ENCODE measurements at places on chromosomes 7 and 10. TPM values are rescaled to one million over a fixed set of nuclear protein-coding genes. Genes with fewer than 3 reads are reported as not detected.

Gene MYL10
- total RNA-seq = not detected

GRCh38 chr10:50415292-50415691 lies 164.0 kb upstream of the ASAH2 start:
- no peak for DNase-seq

DNA sequence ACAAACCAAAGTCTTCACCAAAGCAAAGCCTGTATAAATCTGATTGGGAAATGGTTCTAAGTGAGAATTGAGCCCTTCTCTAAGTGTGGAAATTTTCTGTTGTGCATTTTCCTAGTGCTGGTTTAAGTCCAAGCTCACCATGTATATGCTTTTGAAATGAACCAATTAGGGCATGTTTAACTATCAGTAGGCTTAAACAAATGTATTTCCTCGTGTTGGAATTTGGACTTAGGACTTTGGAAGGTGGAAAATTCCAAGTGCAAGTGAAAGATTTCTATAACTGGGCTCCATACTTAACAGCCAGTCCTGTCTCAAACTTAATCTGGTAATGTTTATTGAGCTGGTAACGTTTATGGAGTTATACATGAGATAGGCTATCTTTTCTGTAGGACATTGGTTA lies 28.5 kb downstream of the CCNY start:
- DNase-seq = no peak

GRCh38 chr10:132627666-132628531 lies 90.3 kb downstream of the INPP5A start:
- no peak for DNase-seq

Gene PPP1R9A
- 1.2 TPM for total RNA-seq

Gene UPF2
- 9.3 TPM for total RNA-seq

Gene STEAP1
- 5.5 TPM for total RNA-seq

GRCh38 chr10:33483816-33484190 lies 149.3 kb upstream of the NRP1 start:
- no peak for DNase-seq

- no peak for DNase-seq
Observed at GRCh38 chr10:96408201-96408600, 49.4 kb upstream of the OPALIN start.

Gene MMP21
- total RNA-seq = 0.20 TPM

Gene HEPACAM2
- total RNA-seq = not detected

DNA sequence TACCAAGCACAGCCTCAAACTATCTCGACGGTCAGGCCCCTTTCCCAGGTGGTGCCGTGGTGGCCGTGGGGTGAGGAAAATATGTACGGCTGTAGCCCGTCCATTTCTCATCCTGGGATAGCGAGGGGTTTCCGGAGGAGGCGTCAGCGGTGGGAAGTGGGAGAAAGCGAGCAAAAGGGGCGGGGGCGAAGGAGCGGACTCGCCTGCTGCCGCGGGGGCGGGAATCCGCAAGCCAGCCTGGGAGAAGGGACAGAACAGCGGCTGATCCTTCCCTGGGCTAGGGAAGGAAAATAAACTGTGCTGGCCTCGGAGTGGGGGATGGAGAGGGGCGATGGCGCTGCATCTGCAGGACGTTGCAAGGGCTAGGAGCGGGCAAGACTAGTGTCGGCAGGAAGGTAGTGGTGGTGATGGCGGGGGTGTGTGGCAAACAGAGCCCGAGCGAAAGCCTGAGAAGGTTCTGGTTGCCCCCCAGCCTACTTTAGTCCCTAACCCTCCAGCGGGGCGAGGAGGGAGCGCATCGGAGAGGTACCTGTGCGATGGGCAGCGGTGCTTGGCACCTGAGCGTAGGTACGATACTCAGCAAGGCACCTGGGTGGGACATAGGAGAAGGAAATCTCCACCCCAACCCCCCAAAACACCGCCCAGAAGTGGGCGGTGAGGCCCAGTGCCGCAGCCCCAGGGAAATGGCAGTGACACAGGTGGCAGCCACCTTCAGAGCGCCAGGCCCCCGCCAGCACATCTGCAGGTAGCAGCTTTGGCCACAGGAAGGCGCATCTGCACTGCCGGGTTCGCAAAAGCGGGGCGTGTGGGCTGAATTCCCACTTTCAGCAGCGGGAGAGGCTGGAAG lies 49.9 kb upstream of the STEAP1B start:
- DNase-seq = no peak

Gene MOGAT3
- 12.0 TPM for total RNA-seq

- DNase-seq = peak; percentile 71
Observed at GRCh38 chr10:32957341-32958084, 517 bp downstream of the ITGB1 start.

DNA sequence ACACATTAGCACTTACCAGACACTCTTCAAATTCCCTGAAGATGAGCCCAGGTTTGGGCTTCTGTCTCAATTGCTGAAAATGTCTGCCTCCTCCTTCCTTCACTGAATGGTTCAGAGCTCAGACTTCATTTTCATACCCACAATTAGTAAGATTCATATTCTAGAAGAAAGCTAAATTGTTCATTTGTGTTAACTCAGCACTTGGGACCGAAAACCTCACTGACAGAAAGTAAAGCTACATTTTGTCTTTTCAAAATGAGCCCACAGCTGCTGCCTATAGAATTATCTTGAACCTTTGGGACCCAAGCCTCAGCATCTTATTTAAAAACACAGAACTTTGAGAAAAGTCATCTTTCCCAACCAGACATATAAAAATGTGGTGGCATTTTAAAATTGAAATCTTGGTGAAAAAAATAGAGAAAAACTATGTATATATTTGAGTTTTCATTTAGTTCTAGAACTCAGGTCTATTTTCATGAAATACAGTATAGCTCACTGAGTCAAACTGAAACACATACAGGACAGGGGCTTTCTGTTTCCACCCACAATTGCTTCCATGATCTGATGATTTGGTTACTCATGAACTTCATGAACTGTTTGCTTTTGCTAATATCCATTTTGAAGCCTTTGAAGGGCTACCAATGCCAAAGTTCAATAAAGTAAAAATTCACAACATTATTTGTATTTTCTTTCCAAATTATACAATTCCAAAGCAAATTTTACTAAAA lies 119.1 kb upstream of the PFKP start:
- DNase-seq = no peak

DNA sequence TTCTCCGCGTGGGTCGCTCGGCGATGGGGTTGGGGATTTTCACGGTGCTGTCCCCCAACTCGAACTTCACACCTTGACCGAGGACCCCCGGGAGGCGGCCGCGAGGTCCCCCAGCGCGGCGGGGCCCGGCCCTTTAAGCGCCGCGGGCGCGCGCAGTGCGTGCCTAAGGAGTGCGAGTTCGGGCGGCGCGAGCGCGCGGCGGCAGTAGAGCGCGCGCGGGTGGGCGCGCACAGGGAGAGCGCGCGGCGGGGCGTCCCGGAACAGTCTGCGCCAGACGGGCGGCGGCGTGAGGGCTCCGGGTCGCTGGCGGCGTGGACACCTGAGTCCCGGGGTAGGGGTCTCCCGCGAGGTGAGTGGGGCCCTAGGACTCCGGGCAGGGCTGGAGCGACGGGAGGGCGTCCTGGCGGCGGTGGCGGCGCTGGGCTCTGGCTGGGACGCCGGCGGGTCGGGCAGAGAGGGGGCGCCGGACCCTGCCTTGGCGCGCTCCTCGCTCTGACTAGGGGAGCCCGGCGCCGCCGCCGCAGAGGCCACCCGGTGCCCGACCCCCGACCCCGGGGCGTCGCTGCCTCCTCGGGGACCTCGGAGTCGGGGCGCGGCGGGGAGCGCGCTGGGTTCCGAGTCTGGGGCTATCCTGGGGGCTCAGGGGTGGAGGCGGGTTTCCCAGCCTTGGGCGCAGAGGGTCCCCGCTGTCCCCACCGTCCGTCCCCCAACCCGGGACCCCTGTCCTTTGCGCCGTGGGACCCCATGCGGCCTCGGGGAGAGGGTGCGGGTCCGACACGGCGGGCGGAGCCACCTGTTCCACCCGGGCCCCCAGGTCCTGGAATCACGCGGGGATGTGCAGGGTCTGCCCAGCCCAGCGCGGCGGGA lies at the start of gene PROSER2:
PROSER2 (plus strand) TSS at position 235 of the 867 bp plus-strand sequence. CDS start 28,722 bp downstream, outside the sequence.
- DNase-seq = peak; percentile 75

- DNase-seq = peak; percentile 44
Observed at GRCh38 chr10:46522295-46523118, 34.0 kb downstream of the GPRIN2 start.

- DNase-seq = no peak
Observed at GRCh38 chr7:112423987-112424386, 26.3 kb upstream of the IFRD1 start.

Gene KCNH2
- 0.28 TPM for total RNA-seq

DNA sequence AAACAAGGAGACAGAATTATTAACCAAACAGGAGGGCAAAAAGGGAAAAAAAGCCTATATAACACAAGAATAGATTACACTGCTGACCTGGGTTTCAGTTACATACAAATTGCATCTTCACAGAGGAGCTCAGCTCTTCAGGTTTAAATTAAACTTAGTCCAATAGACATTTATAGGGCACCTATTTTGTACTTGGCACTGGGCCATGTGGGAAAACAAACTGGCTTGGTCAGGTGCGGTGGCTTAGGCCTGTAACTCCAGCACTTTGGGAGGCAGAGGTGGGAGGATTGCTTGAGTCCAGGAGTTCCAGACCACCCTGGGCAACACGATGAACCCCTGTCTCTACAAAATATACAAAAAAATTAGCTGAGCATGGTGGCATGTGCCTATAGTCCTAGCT lies 62.3 kb upstream of the CCDC6 start:
- DNase-seq = no peak

Gene RELN
- 17.2 TPM for total RNA-seq

Gene CTAGE6
- total RNA-seq = not detected

Gene NRCAM
- 1.1 TPM for total RNA-seq

DNA sequence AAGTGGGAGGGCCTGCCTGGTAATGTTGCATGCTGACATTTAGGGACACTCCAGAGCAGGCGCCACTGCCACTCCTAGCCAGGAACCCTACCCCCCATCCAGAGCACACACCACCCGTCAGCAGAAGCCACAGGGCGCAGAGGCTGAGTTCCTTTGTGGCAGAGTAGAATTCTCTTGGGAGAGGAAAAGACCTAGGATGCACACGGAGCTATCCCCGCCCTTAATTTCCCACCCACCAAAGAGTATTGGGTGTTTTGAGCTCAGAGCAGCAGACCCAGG lies 702 bp upstream of the INSYN2A start:
- no peak for DNase-seq

- DNase-seq = no peak
Observed at GRCh38 chr7:101632641-101633040, 3.5 kb upstream of the MYL10 start.

DNA sequence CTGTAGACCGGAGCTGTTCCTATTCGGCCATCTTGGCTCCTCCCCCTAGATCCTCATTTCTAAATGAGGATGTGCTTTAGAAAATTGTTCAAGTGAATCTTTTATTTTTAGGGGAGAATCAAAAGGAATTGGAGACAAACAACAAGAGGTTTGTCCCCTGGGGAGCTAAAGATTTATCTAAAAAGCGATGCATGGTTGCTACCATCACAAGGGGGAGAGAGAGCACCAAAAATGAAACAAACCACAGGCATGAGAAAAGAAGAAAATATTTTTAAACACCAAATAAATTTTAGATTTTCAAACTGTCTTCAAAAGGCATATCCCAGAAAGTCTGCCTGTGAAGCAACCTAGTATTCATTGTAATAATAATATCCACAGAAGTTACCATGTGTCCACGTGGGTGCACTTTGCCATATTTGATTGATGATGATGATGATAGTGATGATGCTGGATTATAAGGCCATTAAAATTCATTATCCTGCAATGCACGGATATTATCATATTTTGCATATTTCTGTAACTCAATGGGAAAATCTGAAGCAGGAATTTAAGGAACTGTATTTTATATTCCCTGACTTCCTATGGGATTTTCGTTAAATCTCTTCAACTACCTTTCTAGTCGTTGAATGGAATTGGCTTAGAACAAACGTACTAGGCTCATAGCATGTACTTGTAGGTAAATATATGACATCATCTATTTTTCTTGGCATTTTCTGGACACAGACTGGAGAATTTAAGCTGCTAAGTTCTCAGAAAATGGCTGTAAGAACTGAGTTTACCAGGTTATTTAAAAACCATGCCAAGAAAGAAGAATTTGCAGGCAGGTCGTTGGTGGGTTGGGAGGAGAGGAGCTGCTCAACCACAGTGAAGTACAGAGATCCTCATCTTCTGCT lies 171.6 kb downstream of the WDR37 start:
- no peak for DNase-seq
